Iris pigment epithelial cell (primary cell): ENCODE measurements at places on chromosomes 12 and 14.

DNA sequence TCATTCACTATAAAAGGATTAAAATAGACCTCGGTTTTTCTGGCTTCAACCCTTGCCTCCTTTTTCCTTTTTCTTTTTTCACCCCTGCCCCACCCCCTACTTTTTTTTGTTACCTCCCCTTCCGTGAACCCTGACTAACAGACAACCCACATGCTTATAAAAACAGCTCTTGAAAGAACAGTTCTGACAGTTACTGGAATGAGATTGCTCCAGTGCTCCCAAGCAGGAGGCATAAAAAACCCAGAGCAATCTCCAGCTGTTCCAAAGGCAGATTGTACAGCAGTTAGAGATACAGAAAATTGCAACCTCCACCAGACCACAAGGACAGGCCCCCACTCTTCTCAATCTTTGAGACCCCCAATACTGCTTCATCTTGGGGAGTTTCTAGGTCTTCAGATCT is 29.9 kb upstream of the TMEM260 start:
- DNase-seq = no peak

DNA sequence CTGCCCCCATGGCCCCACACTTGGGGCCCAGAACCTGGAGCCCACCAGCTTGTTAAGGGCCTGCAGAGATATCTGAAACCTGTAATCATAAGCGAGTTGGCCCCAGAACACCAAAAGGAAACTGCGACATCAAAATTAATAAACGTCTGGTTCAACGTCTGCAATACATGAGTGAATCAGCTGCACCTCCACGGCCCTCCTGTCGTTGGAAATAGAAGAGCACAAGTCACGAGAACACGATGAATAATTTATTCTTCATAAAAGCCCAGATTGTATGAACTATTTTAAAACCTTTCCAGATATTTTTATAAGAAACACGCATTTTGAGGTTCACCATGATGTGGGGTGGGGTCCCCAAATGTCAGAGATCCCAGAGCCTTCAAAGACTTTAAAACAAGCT is 9.7 kb upstream of the CMKLR1 start:
- DNase-seq = no peak

- no peak for DNase-seq
Observed at GRCh38 chr14:33987565-33988080, 36.7 kb upstream of the EGLN3 start.

GRCh38 chr12:81541121-81541520 is 218.0 kb downstream of the PPFIA2 start:
- no peak for DNase-seq

DNA sequence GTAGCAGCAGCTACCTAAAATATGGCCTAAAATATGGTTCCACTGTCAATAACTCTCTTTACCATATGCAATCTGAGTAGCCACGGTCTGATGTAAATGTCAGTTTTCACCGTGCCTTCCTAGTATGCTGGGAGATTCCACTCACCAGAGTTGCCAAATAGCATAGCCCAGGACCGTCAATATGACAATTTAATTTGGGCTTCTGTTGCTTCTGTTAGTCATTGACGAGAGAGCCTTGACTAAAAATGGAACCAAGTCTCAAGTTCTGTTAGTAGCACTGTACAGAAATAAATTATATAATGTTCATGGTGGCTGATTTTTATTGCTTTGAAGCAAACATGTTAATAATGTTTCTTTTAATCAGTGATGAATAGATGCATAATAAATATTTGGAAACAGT is 348.4 kb downstream of the BCAT1 start:
- peak; percentile 25 for DNase-seq

- no peak for DNase-seq
Observed at GRCh38 chr14:38040411-38040810, 167.3 kb upstream of the SSTR1 start.

- no peak for DNase-seq
Observed at GRCh38 chr12:42704340-42704739, 114.8 kb upstream of the PRICKLE1 start.

GRCh38 chr12:96514328-96514727 is 25.0 kb downstream of the CFAP54 start:
- DNase-seq = peak; percentile 39

- DNase-seq = no peak
Observed at GRCh38 chr12:96513681-96514080, 24.3 kb downstream of the CFAP54 start.

- DNase-seq = peak; percentile 76
Observed at GRCh38 chr14:99649219-99649618, 4.3 kb downstream of the HHIPL1 start.

DNA sequence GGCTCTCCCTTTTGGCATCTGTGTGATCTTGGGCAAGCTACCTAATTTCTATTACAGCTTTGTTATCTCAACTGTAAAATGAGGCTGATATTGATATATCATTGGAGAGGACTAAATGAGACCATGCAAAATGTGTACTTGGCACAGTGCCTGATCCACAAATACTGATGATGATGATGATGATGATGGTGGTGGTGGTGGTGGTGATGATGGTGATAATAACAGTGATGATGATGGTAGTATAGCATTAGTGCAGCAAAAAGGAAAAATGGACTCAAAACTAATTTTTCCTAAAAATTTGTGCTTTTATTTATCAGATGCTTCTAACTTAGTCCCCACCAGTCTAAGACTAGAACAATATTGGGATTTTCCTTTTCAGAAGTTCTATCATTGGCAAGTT is 70.7 kb downstream of the KCNMB4 start:
- DNase-seq = no peak

DNA sequence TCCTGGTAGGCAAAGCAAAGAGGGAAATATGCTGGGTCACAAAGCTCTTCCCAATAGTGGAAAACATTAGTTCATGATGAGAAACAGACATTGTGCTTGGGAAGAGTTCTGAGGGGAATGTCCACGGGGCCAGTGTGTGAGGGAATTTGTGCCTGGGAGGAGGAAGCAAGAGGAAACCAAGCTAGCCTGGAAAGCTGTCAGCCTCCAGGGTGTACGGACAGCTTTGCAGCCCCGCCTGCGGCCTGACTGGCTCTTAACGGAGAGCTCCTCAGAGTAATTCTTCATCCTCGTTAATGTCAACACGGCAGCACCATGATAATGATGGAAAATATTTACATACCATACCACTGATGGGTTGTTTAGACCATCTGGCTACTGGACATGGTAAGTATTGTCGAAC is 32.4 kb downstream of the PITPNM2 start:
- DNase-seq = no peak

DNA sequence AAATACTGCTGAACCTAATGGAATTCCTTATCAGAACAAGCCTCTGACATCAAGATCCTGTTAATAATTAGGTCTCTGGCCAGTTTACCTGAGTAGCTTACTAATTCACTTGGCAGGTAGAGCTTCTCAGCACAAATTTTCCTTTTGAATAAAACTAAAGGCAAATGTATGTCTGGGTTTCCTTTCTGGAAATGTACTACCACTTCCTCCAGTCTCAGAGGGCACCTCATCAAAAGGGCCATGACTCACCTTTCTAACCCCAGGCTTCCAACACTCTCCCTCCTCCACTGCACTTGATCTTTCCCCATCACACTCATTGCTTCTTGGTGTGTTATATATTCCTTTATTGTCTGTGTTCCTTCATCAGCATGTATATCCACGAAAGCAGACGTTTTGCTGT is 90.5 kb downstream of the SLC2A13 start:
- DNase-seq = no peak

DNA sequence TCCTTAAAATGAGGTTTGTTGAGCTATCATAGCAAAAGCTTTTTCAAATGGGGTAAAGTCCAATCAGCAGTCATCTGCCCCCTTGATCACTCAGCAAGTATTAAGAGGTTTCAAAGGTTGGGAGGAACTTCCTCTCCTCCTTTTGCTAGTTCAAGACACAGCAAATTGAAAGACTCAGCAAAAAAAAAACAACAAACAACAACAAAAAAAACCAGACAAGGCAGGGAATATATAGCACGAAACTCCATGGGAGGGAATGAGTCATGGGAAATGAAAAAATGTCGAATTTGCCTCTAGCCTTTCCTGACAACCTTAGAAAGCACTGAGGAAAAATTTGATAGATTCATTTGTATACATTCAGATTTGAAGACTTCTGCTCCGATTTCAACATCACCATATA is 1.6 kb upstream of the SLC7A8 start:
- peak; percentile 45 for DNase-seq

- no peak for DNase-seq
Observed at GRCh38 chr14:93100100-93100499, 15.6 kb downstream of the ITPK1 start.

DNA sequence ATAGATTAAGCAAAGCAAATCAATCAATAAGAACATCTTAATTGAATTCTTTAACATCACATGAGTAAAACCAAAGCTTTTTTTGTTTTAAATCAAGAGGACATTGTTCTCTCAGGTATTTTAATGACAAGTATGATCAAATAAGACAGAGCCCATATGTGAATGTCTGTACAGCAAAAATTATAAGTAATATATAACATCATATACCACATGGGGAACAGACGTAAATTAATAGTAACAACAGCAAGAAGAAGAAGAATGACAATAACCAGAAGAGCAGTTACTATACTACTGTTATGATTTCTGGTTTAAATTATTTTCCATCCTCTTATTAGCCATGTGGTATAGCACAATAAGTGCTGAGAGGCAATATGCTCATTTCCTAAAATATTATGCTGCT is 335.5 kb downstream of the ADAMTS20 start:
- DNase-seq = no peak

DNA sequence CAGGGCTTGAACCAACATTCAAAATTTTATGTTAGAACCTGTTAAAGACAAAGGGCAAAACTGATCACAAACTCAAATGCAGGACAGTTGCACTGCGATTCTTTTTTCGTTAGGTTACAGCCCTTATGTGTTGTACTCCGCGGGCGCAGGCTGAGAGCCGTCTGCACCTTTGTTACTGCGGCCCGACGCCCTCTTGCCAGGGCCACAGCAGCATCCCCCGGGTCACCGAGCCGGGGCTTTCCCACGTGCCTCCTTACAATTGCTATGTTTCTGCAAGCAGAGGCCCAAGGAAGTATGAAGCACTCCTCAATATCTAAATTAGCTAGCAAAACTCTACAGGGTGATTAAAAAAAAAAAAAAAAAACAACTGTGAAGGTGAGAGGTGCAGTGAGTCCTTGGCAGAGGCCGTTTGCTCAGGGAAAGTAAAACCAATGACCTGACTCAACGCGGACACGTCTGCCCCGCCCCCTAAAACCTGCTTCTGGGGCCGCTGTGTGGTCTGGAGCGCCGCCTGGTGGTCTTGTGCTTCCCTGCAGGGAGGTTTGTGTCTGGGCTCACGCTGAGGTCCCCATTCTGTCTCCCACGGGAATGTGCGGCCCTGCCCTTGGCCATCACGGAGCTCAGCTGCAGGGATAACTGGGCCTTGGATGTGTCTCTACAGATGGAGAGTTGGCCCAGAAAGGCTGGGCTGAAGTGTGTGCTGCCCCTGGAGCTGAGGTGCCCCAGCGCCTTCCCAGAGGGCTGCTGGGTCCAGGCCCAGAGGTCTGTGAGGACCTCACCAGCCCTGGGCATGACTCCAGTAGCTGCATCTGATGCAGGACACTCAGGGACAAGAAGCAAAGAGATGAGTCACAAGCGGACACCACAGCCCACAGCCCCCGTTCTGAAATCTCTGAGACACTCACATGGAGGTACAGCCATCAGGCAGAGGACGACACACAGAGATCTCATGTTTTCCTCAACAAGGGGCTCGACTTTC is 418.5 kb downstream of the TMEM121 start:
- peak; percentile 2 for DNase-seq

GRCh38 chr12:40566271-40566670 is 126.0 kb upstream of the CNTN1 start:
- no peak for DNase-seq

DNA sequence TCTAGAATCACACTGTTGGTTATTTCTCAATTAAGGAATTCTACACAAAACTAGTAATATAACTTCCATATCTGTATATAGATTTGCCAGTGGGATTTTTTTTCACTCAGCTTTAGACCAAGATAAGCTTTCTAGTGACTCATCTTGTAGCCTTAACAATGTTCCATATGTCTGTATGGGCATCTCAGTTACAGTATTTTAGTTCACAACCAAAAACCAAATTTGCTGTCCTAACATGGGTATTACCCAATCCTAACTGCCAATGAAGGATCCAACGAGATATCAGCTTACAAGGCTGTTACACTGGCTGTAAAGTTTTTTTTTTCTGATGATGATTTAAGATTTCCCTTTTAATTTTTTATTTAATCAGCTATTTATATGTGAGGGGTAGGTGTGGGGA is 31.5 kb upstream of the KRR1 start:
- DNase-seq = peak; percentile 68

DNA sequence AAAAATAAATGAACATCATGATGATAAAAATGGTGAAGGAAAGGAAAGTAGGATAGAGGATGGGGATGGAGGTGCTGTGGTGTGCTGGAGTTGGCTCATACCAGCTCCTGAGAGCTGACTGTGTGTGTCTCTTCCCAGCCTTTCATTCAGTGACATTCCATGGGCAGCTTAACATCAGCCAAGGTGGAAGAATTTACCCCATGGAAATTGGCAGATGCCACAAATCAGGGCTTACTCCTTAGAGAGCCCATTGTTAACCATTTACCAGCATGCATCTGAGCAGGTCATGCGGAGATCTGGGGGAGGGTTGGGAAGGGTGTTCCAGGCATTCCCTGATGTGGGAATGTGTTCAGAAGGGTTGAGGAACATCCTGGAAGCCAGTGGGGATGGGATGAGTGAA is 164.7 kb upstream of the MYL2 start:
- no peak for DNase-seq
